ENCODE measurements at places on chromosomes 16 and 17. TPM values are rescaled to one million over a fixed set of nuclear protein-coding genes. Genes with fewer than 3 reads are reported as not detected.

DNA sequence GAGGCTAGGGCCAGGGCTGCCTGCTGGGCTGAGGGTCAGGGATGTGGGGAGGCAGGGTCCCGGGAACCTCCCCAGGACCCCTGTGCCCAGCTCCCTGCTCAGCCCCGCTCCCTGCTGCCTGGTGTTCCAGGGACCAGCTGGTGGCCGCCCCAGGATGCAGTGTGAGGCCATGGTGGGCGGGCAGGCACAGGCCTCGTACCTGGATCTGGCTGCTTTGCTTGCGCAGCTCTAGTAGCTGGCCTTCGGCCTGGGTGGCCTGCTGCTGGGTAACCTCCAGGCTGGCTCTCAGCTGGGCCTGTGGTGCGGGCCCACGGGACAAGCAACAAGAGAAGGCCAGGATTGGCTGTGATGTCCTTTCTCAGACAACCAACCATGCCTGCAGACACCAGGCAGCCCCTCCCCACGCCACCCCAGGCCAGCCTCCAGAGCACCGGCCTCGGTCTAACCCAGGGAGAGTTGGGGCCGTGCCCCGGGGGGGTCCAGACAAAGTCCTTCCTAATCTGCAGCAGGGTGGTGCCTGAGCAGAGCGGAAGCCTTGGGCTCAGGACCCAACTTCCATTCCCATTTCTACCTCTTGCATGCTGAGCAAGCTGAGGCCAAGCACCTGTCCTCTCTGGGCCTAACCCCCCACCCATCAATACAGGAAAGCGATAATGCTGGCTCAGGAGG is 4.1 kb downstream of the TRIM65 start:
- H3K4me3 ChIP-seq, result no peak overlapping the region
- no peak for DNase-seq
- no peaks in the 10 kb centered on the region for H3K27me3 ChIP-seq
- no peak overlapping the region for H3K27ac ChIP-seq
- H3K4me1 ChIP-seq, result peaks cover 13% of the 10 kb centered on the region
- H3K36me3 ChIP-seq, result peaks cover 25% of the 10 kb centered on the region

DNA sequence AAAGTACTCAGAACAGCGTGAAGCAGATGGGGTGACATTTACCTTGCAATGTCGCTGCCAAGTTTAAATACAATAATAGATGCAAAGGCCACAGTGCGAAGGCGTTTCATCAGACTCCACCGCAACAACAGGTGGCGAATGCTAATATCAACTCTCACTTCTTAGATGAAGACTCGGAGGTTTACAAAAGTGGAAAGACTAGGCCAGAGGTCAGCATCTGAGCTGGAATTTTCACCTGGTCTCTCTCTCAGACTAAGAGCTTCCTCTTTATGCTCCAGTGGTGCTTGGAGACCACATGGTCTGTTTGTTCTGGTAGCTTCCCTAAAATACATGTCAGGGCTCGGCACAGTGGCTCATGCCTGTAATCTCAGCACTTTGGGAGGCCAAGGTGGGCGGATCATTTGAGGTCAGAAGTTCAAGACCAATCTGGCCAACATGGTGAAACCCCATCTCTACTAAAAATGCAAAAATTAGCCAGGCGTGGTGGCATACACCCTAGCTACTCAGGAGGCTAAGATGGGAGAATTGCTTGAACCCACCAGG is 169.1 kb downstream of the XYLT1 start:
- H3K36me3 ChIP-seq, result peaks cover 4% of the 10 kb centered on the region
- no peaks in the 10 kb centered on the region for H3K27me3 ChIP-seq
- H3K4me1 ChIP-seq, result peaks cover 40% of the 10 kb centered on the region
- H3K27ac ChIP-seq, result no peak overlapping the region
- no peak for DNase-seq

DNA sequence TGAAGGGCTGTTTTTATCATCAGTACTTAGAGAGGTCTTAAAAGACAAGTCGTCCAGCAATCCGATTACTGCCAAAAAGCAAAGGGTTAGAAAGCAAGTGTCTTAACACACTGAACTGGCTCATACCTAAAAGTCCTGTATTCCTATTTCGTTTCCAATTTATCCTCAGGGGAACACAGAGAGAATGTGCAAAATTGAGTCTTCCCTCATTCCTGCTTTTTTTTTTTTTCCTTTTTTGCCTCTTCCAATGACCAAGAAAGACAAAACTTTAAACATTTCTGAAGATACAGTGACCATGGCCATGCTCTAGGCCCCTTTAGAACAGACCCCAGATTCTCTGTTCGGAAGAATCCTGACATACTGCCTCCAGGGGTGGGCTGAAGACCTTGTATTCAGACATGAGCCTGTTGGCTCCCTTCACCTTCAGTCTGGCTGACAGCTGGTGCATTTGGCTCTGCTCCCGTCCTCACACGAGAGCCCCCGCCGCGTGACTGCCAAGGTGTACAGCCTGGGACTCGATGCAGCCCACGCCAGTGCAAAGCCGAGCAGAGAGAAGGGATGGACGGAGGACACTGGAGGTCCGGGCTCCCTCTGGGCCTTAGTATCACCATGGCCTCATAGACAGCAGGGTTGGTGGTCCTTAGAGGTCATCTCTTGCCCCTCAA is 47.0 kb downstream of the COTL1 start:
- no peak for DNase-seq
- no peaks in the 10 kb centered on the region for H3K27me3 ChIP-seq
- no peak overlapping the region for H3K27ac ChIP-seq

- H3K27me3 ChIP-seq, result no peaks in the 10 kb centered on the region
- H3K4me3 ChIP-seq, result no peak overlapping the region
- no peaks in the 10 kb centered on the region for H3K4me1 ChIP-seq
- H3K36me3 ChIP-seq, result no peaks in the 10 kb centered on the region
These were observed 49.9 kb downstream of the NT5M start for GRCh38 chr17:17352836-17353624.

DNA sequence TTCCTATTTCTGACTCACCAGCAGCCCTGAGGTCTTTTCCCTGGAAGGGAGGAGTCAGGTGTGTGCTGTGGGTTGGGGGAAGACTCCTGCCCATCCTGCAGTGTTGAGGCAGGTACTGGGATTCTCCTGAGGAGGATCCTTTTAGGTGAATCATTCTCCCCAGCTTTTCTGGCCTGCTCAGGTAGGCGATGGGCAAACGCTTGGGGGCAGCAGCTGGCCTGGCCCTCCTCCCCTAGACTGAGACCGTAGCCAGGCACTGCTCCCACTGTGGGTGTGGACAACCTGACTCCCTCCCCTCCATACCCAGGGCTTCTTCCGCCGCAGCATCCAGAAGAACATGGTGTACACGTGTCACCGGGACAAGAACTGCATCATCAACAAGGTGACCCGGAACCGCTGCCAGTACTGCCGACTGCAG is 15.1 kb downstream of the GJD3 start:
- H3K36me3 ChIP-seq, result peaks cover 35% of the 10 kb centered on the region
- no peak for DNase-seq
- H3K27ac ChIP-seq, result no peak overlapping the region

DNA sequence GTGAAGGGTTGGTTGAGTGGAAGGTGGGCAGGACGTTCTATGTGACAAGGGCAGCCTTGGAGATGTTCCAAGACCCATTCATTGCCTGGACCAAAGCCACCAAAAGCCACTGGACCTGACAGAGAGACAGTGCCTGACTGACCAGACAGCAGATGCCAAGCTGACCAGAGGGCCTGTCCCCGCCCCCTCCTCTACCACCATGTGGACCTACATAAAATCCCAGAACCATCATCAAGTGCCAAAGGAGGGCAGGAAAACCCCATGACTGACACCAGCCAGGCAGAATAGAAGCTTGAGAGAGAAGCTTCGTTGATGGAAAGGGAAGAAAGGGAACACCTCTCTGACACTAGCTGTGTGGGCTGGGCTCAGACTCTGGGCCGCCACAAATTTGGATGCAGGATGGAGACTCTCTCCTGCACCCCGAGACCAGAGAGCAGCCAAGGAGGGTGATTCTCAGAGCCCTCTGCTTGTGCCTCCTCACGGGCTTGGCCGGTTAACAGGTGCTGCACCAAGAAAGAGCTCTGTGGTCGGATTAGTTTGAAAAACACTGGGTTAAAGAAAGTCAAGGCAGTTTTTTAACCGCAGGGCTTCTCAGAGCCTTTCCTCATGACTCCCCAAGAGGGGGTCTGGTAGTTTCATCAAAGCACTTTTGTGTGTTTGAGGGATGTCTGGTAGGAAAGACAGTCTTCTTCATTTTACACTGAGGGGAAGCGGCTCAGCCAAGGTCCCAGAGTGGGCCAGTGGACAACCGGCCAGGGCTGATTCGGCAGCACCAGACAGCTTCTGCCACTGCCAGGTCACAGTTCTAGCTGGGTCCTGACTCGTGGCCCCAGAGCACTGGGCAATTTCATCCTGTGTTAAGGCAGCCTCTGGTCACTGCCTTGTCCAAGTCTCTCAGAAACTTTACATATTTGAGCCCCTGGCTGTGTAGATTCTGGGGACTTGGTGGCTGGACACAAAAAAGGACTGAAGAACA is 1.7 kb downstream of the TNFRSF13B start:
- no peaks in the 10 kb centered on the region for H3K4me1 ChIP-seq
- H3K27me3 ChIP-seq, result peaks cover 14% of the 10 kb centered on the region
- H3K4me3 ChIP-seq, result no peak overlapping the region
- no peak for DNase-seq
- no peaks in the 10 kb centered on the region for H3K36me3 ChIP-seq

DNA sequence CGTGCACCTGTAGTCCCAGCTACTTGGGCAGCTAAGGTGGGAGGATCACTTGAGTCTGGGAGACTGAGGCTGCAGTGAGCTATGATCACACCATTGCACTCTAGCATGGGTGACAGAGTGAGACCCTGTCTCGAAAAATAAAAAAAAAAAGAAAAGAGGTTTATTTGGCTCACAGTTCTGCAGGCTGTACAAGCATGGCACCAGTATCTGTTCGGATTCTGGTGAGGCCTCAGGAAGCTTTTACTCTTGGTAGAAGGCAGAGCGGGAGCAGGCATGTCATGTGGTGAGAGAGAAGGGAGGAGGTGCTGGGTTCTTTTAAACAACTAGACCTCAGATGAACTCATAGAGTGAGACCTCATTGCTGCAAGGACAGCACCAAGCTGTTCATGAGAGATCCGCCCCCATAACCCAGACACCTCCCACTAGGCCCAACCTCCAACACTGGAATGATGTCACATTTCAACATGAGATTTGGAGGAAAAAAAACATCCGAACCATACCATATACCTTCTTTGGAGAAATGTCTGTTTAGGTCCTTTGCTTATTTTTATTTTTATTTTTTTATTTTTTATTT is 10.3 kb upstream of the RMI2 start:
- no peaks in the 10 kb centered on the region for H3K36me3 ChIP-seq
- H3K4me3 ChIP-seq, result no peak overlapping the region
- no peaks in the 10 kb centered on the region for H3K27me3 ChIP-seq
- DNase-seq, result no peak

- H3K36me3 ChIP-seq, result no peaks in the 10 kb centered on the region
- peak overlapping the region; percentile 64 for H3K4me3 ChIP-seq
- peak overlapping the region; percentile 19 for H3K27ac ChIP-seq
- H3K4me1 ChIP-seq, result peaks cover 23% of the 10 kb centered on the region
- DNase-seq, result no peak
These were observed 23.5 kb upstream of the FOXK2 start for GRCh38 chr17:82495844-82496528.

DNA sequence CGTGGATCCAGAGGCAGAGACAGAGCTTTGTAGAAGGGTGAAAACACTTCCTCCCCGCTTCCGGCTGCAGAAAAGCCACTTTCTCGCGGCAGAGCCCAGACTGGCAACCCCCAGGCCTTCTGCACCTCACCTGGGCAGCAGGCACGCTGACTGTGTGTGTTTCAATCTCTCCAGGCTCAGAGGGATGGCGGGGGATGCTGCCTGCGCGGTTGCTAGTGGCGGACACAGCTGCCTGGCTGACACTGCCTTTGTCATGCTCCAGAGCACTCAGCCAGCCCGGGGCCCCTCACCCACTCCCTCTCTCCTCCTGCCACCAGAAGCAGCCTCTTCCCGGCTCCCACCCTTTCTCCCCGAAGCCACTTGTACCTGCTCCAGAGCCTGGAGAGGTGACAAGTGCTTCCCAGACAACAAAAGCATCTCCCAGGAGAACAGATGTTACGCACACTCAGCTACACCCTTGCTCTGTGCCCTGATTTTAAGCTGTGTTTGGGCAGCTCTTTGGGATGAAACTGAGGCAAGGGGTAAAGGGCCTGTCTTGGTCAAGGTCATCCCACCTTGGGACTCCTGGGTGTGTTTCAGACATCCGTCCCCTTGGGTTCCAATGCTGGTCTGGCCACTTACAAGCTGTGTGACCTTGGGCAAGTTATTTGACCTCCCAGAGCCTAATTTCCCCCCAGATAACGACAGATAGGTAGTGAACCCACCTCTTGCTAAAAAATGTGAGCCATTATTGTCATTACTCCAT is 9.2 kb upstream of the GLIS2 start:
- peaks cover 26% of the 10 kb centered on the region for H3K36me3 ChIP-seq
- peaks cover 18% of the 10 kb centered on the region for H3K4me1 ChIP-seq
- DNase-seq, result no peak
- H3K4me3 ChIP-seq, result peak overlapping the region; percentile 99
- H3K27ac ChIP-seq, result peak overlapping the region; percentile 97
- no peaks in the 10 kb centered on the region for H3K27me3 ChIP-seq

DNA sequence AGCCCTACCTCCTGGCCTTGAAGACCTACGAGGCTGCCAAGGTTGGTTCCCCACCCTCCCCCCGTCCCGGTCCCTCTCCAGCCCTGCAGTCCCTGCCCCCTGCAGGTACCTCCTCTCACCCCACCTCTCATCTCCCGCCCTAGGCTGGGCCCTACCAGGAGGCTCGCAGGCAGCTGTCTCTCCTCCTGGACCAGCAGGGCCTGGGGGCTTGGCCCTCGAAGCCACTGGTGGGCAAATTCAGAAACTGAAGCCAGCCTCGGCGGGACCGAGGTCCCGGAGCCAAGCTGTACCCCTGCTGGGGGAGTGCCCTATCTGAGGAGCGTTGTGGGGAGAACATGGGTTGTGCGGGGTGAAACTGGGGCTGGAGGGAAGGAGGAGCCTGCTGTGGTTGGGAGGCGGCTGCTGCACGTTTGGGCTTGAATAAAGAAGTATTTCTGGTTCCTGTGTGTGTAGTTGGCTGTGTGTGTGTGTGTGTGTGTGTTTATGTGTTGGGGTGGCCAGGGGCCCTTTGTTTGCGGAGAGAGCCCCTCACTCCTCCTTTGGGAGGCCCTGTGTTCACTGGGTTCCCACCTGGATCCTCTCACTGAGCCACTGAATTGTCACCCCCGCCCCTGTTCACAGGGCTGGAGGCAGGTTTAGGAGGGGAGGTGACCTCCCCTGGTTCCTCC is 5.9 kb downstream of the ADAD2 start:
- no peak overlapping the region for H3K4me3 ChIP-seq
- no peaks in the 10 kb centered on the region for H3K27me3 ChIP-seq
- H3K36me3 ChIP-seq, result no peaks in the 10 kb centered on the region
- peaks cover 17% of the 10 kb centered on the region for H3K4me1 ChIP-seq
- no peak for DNase-seq

DNA sequence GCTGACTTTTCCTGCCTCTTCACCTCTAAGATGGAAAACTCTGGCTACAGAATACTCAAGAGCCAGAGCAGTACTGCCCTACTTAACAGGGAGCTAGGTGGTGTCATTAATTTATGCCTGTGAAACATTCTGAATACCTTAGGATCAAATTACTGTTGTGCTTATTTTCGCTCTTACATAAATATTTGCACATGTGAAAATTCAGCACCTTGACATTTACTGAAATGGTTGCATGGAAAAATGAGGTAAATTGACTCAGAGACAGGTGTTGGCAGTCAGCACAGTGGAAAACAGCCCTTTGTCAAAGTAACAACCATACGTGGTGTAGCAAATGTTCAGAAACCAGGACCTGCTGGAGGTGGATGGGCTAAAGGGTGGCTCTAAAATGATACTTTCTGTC is 193.6 kb downstream of the CDH8 start:
- no peaks in the 10 kb centered on the region for H3K36me3 ChIP-seq
- no peak overlapping the region for H3K4me3 ChIP-seq
- H3K27me3 ChIP-seq, result no peaks in the 10 kb centered on the region
- no peak overlapping the region for H3K27ac ChIP-seq

The STH gene
- not detected for total RNA-seq

The ATP2A1 gene
- total RNA-seq, result 1.8 TPM

The SPNS2 gene
- 0.09 TPM for total RNA-seq

The MYH1 gene
- total RNA-seq, result not detected

The SYNGR3 gene
- total RNA-seq, result 21.3 TPM

The HS3ST3B1 gene
- total RNA-seq, result 9.8 TPM

The HOXB9 gene
- 0.16 TPM for total RNA-seq
